ENCODE measurements at places on chromosomes 12 and 14.

GRCh38 chr12:71973687-71974086, 35.0 kb downstream of the TPH2 start:
- no peak for DNase-seq

GRCh38 chr14:37142835-37143401, 29.5 kb downstream of the SLC25A21 start:
- DNase-seq, result no peak

- no peak for DNase-seq
Measured at GRCh38 chr12:25830456-25830855, 128.0 kb upstream of the RASSF8 start.

- no peak for DNase-seq
Measured at GRCh38 chr14:71362282-71362681, 455.0 kb downstream of the PCNX1 start.

- DNase-seq, result no peak
Measured at GRCh38 chr14:103239751-103240150, 94.3 kb upstream of the EIF5 start.

DNA sequence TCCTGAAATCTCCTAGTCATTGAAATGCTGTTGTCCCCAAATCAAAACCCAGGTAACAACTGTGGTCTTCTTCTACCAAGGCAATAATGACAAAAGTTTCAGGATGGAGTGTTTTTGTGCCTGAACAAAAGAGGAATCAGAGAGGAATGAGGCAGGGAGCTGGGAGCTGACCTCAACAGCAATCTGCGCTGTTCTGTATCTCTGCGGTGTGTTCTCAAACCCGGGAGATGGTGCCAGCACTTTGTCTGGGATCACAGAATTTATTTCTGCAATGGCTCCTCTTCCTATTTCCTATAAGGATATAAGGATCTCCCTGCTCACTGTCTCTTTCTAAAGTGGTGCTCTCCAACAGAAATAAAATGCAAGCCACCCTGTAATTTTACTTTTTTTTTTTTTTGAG, 449 bp upstream of the GLT8D2 start:
- no peak for DNase-seq

DNA sequence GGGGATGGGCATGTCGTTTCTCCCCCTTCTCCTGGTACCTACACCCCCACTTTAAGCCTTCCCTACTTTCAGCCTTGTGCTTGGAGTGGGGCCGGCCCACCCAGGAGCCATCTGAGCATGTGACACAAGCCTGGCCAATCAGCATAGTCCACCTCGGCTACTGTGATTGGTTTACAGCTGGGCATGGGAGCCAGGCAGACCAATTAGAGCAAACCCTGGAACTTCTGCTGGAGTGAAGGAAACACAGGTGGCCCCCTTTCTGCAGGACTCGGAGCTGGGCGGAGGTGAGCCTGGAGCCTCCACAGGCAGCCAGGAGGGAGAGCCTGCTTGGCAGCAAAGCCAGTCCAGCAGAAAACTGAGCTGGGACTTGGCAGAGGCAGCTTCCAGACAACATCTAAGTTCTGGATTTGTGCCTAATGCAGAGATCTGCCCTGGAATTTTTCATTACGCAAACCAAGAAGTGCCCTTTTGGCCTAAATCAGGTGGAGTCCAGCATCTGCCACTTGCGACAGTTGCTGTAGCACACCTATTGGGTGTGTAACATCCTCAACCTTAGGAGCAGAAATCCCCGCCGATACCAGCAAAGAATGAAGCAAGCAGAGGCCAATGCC, 59.5 kb downstream of the SCARB1 start:
- DNase-seq, result no peak

GRCh38 chr14:68695326-68695768, 97.5 kb downstream of the ZFP36L1 start:
- no peak for DNase-seq

DNA sequence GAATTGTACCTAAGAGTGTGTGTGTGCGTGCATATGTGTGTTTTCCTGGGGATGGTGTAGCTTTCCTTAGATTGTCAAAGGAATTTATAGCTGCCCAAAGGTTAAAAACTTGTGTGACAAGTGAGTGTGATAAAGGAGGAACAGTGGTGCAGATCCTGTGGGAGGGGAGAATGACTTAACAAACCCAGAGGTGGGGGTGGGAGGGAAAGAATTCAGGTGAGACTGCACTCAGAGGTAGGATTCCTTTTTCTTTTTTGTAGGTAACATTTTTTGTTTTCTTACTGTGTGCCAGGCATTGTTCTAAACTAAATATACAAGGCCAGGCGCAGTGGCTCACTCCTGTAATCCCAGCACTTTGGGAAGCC, 45.3 kb upstream of the SINHCAF start:
- DNase-seq, result no peak

GRCh38 chr14:23093991-23094665, 808 bp downstream of the ACIN1 start:
- DNase-seq, result no peak

GRCh38 chr14:61417141-61417540, 95.8 kb downstream of the PRKCH start:
- no peak for DNase-seq

GRCh38 chr14:52545584-52546317, 6.6 kb downstream of the TXNDC16 start:
- DNase-seq, result no peak

DNA sequence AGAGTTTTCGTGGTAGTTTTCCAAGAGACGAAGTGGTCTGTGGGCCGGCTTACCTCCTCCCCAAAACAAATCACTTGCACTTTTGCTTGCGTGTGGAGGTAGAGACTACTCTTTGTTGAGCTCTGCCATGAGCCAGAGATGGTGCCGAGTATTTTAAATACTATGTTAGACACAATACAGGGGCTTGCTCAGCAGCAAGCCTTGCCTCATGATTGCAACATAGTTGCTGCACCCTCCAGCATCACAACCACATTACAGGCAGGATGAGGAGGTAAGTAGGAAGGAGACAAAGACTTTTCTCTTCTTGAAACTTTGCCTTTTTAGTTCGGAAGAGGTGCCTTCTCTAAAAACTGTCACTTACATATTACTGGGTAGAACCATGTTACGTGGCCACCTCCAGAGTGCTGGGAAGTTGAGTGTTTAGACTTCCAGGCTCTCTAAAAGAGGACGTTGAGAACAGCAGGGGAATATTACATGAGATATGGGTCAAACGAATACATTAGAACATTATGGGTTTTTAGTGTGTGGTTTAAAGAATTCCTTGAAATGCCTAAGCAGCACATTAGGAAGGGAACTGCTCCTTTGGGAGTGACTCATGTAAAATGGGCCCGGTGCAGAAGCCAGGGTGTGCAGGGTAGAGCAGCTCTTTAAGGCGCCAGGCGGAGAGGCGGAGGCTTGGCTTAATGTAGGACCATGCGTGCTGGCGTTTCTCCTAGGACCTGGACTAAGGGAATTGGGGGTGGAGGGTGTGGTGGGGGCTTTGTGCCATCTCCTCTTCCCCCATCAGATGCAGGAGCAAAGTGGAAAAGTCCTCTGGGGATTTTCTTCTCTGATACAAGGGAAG, 110.6 kb upstream of the PRMT8 start:
- DNase-seq, result no peak

GRCh38 chr12:127654383-127654985, 612.5 kb upstream of the TMEM132C start:
- DNase-seq, result no peak

GRCh38 chr12:31119192-31119802, 45.6 kb downstream of the DDX11 start:
- DNase-seq, result no peak

DNA sequence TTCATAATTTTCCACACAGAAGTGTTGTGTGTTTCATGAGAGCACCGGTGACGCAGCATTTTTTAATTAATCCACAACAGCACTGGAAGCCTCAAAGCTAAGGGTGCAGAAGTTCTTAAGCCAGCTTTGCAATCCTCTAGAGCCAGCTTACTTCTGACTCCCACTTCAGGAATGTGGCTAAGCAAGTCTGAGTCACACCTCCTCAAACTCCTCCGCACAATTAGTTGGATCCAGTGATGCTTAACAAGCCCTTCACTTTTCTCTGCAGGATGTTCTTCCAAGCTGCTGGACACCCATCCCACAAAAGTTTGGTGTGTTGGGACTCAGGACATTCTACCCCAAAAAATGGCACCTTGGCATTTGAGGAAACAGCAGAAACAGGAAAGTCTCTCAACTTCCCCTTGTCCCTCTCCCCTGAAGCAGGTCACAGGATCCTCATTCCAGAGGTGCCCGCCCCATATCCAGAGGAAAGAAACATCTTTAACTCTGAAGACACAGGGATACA, 210.0 kb downstream of the PPM1H start:
- DNase-seq, result no peak

DNA sequence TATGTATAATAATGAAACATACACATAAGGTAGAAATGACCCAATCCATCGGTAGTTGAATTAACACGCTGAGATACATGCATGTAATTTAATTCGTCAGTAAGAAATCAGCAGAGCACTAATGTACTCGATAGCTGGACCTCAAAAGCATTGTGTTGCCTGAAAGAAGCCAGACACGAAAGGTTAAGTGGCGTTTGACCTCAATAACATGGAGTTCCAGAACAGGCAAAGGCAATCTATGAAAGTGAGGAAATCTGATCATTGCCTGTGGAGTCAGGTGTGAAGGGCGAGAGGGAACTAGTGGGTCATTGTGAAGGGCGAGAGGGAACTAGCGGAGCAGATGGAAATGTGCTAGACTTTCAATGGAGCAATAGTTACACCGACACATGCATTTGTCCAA, 970.4 kb upstream of the TMEM132C start:
- DNase-seq, result no peak

DNA sequence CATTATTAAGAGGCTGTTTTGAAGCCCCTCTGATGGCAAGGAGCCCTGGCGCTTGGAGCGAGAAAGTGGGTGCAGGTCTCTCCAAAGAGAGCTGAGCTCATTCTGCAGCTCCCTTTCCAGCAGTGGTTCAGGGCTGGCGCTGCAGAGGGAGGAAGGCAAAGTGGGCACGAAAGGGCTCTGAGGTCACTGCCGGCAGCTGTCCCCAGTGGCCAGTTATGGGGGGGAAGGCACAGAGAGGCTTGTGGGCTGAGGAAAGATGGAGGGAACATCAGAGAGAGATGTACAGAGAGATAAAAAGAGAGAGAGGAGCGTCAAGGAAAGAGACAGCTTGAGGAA, 75.2 kb upstream of the TBX5 start:
- no peak for DNase-seq

DNA sequence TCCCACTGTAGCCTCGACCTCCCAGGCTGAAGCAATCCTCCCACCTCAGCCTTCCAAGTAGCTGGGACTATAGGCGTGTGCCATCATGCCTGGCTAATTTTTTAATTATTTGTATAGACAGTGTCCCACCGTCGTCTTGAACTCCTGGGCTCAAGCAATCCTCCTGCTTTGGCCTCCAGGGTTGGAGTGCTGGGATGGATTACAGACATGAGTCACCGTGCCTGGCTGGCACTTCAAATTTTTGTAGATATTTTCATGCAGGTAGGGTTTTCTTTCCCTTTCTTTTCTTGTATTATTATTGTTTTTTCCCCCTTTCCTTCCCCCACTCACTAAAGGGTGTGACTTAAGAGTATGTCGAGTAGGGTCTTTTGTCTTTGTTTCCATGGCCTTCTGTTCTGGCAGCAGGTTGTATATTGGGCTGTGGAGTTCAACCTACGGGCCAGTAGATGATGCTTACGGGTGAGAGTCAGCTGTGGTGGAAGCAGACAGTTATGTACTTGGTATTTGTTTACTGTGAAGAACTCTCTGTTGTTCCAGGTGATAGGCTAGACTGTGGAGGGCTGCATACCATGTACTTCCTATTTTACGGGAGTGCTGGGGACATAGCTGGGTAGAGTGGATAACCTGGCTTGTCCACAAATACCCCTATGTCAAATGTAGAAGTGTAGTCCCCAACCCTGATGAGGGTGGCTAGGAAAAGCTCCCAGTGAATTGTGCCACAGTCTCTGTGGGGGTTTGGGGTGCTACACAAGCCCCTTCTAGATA, 30.7 kb downstream of the RAD51B start:
- DNase-seq, result no peak

DNA sequence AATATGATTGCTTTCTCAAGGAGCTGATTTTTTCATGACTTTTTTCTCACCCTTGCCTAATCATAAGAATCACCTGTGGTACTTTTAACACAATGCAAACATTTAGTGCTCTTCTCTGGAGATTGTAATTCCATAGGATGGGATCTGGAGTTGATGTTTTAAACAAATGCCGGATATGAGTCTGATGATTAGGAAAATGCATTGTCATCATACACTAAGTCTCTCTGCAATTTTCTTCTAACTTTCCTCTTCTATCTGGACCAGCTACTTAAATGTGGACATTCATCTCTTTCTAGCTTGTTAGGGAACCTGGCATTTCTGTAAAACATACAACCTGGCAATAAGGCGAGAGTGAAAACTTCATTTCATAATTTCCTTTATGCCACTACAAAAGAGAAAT, 23.5 kb downstream of the PMCH start:
- DNase-seq, result no peak

DNA sequence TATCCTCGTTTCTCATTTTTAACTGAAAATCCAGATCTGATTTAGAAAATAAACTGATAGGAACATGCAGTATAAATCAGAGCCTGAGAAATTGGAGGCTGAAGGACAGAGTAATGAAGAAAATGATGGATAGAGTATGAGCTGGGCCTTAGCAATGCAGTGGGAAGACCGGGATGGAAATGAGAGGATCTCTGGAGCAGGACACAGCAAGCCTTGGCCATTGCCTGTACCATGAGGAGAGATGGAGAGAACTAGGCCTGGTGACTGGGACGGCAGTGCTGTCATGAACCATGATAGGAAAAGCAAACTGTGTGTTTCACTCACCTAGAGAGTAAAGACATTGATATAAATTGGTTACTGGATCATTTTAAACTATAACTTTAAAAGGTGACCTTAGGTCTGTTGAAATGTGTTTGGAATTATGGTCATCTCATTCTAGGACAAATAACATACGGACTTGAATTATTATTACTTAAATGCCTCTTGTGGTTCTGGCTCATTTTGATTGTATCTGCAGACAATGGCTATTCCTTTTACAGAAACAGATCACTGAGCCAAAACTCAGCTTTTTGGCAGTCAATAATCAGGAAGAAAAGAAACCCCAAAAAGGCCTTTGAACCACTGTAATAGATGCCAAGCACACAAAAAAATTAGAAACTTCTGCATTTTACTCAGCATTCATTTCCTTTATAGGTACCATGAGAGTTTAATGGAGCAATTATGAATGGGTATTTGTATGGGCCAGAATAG, 251.9 kb upstream of the PRKD1 start:
- DNase-seq, result no peak

GRCh38 chr12:67621112-67621511, 27.4 kb upstream of the DYRK2 start:
- DNase-seq, result no peak

- no peak for DNase-seq
Measured at GRCh38 chr12:71567537-71567936, 96.1 kb downstream of the ZFC3H1 start.

DNA sequence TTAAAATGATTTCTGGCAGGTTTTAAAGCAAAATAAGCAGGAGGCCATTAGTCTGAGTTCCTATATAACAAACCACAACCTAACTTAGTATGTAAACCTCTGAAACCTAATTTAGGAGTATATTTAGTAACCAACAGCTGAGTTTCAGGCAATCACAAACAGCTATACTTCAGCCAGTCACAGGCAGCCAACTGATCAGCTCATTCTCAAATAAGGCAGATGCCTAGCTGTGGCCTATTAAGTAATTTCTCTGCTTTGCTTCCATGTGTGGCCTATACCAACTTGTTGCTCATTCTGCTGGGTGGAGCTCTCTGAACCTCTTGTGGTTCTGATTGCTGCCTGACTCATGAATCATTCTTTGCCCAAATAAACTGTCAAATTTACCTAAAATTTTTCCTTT, 408.9 kb upstream of the FBXO33 start:
- no peak for DNase-seq
